ENCODE measurements at places on chromosomes 16 and 17.
A peak's percentile ranks its signal among the peaks of the same experiment; 100 is the strongest.

DNA sequence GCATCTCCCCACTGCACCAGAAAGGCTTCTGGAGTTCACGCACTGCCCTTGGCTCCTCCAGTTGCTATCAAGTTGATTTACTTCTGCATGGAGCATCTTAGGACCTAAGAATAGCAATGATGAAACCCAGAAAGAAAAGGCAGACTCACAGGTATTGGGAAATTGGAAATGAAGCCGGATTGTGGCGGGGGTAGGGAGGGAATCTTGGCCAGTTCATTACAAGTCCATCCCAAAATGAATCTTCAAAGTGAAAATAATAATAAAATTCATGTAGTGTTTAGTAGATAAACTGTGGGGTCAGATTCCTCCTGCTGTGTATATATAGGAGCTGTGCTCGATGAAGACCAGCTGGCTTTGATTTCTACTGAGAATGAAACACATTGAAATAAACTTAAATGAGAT, 33.7 kb downstream of the TEKT3 start:
- DNase-seq, result no peak

DNA sequence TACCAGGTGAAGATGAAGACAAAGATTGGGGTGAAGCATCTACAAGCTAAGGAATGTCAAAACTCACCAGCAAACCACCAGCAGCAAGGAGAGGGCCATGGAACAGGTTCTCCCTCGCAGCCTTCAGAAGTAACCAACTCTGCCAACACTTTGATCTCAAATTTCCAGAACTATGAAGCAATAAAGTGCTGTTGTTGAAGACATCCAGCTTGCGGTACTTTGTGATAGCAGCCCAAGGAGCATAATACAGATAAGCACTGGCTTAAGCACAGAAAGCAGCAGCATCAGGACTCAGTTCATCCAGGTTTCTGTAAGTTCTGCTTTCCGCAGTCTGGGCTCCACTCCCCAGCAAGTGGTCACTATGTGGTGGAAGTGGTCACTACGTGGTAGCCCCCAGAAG, 16.0 kb upstream of the CDRT4 start:
- no peak for DNase-seq

GRCh38 chr17:61635913-61636432, 45.0 kb upstream of the NACA2 start:
- peak; percentile 76 for DNase-seq

DNA sequence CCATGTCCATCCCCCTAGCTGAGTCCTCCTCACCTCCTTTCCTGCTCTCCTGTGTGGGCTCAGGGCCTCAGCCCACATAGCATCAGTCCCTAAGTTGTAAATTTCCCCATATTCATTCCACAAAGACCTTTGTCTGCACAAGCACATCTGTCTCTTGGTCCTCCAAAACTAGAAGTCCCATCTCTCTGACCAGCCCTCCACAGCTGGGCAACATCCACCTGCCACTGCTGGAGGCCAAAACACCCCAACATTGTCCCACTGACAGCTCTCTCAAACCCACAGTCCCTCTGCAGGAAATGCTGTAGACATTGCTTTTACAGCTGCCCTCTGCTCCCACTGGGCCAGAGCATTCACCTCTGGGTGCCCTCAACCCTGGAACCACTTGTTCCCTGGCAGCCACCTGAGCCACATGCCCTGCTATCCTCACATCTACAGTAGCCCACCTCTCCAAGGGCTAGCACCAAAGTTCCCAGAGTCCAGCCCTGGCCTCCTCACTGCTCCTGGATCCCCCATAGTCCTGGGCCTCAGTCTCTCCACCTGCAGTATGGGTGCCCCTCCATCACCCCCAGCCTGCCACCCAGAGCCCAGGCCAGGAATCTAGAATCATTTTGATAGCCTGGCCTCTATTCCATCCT, 1722.7 kb downstream of the TP53TG3F start:
- no peak for DNase-seq

GRCh38 chr16:4067262-4068001, 48.8 kb downstream of the ADCY9 start:
- DNase-seq, result no peak

DNA sequence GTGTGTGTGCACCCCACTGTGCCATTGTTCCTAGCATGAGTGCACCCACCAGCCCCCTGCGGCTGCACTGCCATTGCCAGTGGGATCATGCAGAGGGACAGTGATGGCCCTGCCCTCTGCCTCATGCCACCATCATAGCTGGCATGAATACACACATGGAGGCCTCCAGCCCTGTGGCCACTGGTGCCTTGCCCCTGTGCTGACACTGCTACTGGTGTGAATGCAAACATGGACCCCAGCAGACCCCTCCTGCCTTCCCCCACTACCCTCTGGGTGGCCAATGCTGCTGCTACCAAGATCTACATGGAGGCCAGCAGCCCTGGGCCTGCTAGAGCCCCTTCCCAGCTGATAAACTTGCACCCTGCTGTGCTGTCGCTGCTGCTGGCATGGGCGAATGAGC, 995.5 kb upstream of the GOT2 start:
- DNase-seq, result no peak

- no peak for DNase-seq
Observed at GRCh38 chr16:78286065-78286464, 186.6 kb downstream of the WWOX start.

DNA sequence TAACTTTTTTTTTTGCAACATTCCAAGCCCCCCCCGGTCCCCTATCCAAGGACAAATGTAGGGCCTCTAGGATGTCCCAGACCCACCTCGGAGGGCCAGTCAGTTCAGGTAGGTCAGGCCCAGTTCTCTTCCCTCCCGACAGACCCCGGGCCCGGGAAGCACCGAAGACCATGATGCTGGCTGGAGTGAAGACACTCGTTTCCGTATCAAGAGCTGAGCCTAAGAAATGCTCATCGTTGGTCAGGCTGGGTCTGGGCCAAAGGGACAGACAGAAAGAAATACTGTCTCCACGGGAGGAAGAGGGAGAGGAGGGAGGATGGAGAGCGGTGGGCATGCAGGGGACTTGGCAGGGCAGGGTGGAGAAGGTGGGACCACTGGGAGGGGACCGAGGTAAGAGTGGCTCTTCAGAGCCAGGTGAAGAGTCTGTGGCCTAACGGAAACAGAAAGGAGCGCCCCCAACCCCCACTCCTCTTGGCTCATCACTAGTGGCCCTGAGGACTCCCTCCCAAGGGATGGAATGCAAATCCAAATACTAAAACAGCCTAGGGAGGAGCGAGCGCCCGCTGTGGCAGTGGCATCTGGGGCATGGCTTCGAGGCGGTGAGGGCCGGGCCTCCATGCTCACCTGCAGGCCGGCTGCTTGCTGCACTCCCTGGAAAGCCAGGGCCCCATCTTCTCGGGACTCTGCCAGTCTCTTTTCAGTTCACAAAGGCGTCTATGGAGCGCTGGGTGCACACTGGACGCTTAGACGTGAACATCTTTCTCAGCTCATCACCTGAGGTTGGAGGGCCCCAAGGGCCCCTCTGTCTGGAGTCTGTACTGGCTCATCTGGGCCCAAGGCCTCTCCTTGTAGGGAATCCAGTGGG, 1.7 kb upstream of the ROGDI start:
- DNase-seq, result no peak

DNA sequence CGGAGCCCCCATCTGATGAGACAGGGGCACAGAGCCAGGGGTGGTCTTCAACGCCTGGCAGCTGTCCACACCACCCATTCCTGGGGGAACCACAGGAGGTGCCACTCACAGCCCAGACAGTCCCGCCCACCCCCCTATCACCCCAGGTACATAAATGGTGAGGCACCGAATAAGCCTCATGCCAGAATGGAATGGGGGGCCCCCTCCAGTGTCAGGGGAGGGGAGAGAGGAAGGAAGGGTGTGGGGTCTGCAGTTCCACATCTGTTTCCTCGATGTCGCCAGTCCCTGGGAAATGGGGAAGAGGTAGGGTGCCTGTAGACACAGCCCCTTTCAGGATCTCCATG, 1.7 kb downstream of the TMC6 start:
- no peak for DNase-seq

- peak; percentile 1 for DNase-seq
Observed at GRCh38 chr16:85415196-85416090, 197.7 kb upstream of the GSE1 start.

- no peak for DNase-seq
Observed at GRCh38 chr17:43543771-43544575, 2.2 kb downstream of the ETV4 start.

- no peak for DNase-seq
Observed at GRCh38 chr17:43591001-43591400, 44.9 kb upstream of the ETV4 start.

DNA sequence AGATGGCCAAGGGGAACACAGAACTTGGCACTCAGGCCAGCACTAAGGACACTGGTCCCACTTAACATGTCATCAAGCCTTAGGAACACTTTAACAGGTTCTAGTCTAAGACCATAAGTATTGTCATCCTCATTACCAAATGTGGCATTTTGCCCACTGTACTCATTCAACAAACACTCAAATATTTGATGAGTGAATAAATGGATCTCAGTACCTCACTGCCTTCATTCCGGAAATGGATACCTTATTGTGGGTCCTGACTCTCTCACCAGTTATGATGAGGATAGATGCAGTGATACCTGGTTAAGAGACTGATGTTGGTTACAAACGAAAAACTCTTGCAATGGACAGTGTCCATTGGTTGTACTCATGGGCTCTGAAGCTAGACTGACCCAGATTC, 455.2 kb upstream of the DYNLRB2 start:
- DNase-seq, result no peak

GRCh38 chr17:2416010-2416734, 15.3 kb upstream of the MNT start:
- DNase-seq, result peak; percentile 91

GRCh38 chr16:31572821-31573220, 45.1 kb downstream of the AHSP start:
- DNase-seq, result no peak

GRCh38 chr17:37701496-37701898, 43.4 kb downstream of the HNF1B start:
- peak; percentile 74 for DNase-seq

- DNase-seq, result no peak
Observed at GRCh38 chr16:84484579-84485254, 19.7 kb downstream of the MEAK7 start.

- DNase-seq, result no peak
Observed at GRCh38 chr17:81962499-81963441, 1.8 kb upstream of the NOTUM start.

DNA sequence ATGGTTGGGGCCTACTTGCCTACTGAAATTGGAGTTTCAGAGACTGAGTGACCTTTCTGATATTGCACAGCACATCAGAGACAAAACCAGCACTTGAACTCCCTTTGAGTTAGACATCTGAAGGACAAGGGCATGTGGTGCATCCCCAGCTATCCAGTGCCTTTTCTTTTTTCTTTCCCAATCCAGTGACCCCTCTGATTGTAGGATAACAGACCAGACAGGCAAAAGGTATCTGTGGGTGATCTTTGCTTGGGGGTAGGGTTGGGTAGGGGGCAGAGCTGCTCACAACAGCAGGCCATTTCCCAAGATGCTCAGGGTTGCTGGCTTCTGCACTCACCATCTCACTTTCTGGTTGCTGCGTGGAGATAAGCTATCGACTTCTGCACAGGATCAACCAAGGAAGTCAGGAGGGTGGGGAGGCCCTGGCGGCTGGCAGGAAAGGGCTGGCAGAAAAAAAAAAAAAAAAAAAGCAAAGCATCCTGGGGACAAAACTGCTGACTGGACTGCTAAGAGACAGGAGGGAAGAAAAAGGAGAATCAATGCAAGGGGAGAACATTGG, 42.2 kb downstream of the HOXB1 start:
- no peak for DNase-seq

DNA sequence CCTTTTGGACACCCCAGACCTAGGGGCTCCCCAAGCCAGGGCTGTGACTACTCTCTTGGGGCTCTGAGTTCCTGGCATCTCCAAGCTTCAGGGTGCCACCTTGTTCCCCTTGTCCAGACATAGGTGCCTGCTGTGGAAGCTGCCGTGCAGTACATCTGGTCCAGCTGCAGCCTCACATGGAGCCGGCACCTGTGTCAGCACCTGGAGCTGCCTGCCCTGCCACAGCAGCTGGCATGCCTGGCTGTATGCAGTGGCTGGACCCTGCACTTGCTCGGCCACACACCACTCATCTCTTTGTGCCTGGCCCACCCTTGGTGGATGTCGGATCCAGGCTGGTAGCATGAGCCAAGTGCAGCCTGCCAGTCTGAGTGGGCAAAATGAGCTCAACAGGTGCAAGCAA, 775.8 kb downstream of the CDH11 start:
- no peak for DNase-seq

- DNase-seq, result no peak
Observed at GRCh38 chr16:30069611-30070462, 4.3 kb downstream of the ALDOA start.

DNA sequence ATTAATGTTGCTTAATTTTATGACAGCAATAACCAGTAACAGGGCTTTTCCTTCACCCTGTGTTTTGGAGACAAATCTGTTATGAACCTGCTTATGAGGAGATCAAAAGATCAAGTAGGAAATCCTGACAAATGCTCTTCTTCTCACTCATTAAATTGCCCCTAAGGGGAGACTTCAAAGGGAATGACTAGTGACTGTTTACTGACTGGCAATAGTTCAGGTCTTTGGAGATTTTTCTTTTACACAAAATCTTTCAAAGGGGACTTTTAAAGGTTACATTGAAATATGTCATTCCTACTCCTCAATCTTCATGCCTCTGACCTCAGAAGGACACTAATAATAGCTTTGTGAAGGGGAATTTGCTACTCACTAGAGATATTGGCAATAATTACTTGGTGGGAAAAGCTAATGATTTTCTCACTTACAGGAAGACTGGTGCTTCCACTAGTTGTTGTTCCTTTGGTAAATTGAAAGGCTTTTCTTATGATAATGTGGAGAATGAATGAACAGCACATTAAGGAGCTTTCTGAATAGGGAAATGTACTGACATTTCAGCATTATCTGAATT, 292.9 kb upstream of the CA10 start:
- no peak for DNase-seq

- DNase-seq, result peak; percentile 69
Observed at GRCh38 chr16:15899538-15900100, 11.2 kb upstream of the CEP20 start.
